ENCODE measurements at places on chromosomes 5 and 9.

- no peak for DNase-seq
Observed at GRCh38 chr5:100827481-100827889, 75.6 kb downstream of the ST8SIA4 start.

DNA sequence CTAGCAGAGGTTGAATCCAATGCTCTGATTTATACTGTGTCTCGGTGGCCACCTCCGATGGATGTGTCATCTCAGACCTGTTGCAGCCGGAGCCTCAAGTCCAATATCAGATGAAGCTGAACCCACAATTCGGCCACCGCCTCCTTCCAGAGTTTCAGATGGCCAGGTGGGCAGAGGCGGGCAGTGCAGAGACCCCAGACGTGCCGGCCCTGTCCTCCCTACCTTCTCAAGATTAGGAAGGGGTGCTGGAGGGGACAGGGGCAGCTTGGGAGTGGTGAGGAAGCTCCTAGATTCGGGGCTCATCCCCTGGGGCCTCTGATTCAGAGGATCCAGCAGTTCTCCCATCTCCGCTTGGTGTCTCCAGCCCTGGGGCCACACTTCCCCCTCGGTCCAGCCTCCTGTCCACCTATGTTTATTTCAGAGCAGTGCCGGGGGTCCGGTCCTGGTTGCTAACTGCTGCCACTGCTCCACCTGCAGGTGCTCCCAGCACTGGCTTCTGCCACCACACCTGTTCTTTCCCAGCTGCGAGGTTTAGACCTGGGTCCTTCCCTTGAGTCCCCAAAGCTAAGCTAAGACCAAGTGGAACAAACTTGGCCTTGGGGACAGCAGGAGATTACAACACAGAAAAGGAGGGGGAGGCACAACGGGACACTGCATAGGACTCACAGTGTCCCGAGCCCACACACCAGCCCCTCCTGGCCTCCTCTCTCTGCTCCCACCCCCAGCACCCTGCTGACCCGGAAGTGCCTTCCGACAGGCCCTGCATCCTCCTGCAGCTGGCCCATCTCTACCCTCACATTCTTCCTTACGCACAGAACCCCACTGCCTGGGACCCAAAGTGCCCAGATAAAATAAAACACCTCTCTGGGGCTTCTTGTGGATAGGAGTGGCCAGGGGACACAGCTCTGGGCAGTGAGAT is 81.6 kb downstream of the NTNG2 start:
- DNase-seq: no peak

DNA sequence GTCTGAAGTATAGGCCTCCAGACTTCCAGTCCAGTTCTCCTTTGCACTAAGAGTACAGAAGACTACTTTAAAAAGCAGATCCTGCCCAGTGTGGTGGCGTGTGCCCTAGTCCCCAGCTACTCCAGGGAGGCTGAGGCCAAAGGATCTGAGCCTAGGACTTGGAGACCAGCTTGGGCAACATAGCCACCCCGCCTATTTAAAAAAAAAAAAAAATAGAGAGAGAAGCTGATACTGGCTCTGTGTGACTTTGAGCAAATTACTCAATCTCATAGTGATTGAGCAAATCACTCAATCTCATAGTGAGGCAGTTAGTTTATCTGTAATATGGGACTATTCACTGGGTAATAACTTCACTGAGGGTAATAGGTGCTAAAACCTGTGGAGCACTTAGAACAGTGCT is 43.6 kb upstream of the KDM4C start:
- DNase-seq: no peak

GRCh38 chr5:143190260-143190810 is 213.2 kb downstream of the NR3C1 start:
- DNase-seq: no peak

GRCh38 chr5:112973904-112974303 is 2.7 kb upstream of the DCP2 start:
- no peak for DNase-seq

GRCh38 chr9:86947146-86948073 is at the start of gene GAS1:
GAS1 (minus strand) TSS chr9:86947506; CDS start chr9:86946779, 727 bp downstream.
- DNase-seq: peak; percentile 83

GRCh38 chr5:8807636-8808035 is 738.2 kb downstream of the SEMA5A start:
- DNase-seq: no peak

DNA sequence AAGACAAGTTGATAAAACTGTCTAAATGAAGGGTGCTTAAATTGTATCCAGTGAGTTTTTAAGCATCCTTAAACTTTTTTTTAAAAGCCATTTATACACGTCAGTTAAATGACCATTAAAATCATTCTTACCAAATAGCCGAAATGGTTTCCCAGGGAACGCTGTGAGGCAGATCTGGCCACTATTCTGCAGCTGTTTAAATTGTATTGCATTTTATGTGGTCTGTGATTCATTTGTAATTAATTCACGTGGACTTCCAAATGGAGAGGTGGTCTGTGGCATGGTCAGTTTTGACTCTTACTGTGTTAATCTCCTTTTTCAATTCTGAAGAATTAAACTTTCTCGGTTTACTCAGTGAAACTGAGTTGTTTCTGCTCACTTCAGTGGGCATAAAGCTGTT is 113.7 kb upstream of the OTULINL start:
- DNase-seq: no peak

- no peak for DNase-seq
Observed at GRCh38 chr9:98142925-98143481, 24.0 kb upstream of the TRIM14 start.

- DNase-seq: no peak
Observed at GRCh38 chr9:72599874-72600534, 78.6 kb downstream of the TMC1 start.

GRCh38 chr9:117365438-117365837 is 49.4 kb downstream of the ASTN2 start:
- DNase-seq: no peak

GRCh38 chr9:132218208-132218607 is 56.4 kb downstream of the NTNG2 start:
- DNase-seq: no peak

Data from Kasumi-1 (cell line).